Osteoblast (primary cell): ENCODE measurements at places on chromosomes 3 and 15. TPM values are rescaled to one million over a fixed set of nuclear protein-coding genes. Genes with fewer than 3 reads are reported as not detected.

GOLGA8Q gene
- total RNA-seq: 0.36 and 2.4 TPM in 2 replicates

IQCH gene
- 4.7 and 5.8 TPM in 2 replicates for total RNA-seq

TNFAIP8L3 gene
- 8.3 and 11.2 TPM in 2 replicates for total RNA-seq

ATP8B4 gene
- 0.88 and 1.1 TPM in 2 replicates for total RNA-seq

CADM2 gene
- total RNA-seq: 0.29 TPM in 1 of 2 replicates, not detected in the other

RTP1 gene
- not detected in 2 replicates for total RNA-seq

GPR27 gene
- total RNA-seq: under 0.01 TPM in 1 of 2 replicates, not detected in the other

SRGAP3 gene
- total RNA-seq: 2.5 and 4.7 TPM in 2 replicates

GOLGA8T gene
- not detected in 2 replicates for total RNA-seq

P4HTM gene
- total RNA-seq: 31.8 and 32.4 TPM in 2 replicates

EPB42 gene
- not detected in 2 replicates for total RNA-seq

KLHL6 gene
- total RNA-seq: under 0.01 TPM in 1 of 2 replicates, not detected in the other
